ENCODE measurements at places on chromosomes 4 and X.

DNA sequence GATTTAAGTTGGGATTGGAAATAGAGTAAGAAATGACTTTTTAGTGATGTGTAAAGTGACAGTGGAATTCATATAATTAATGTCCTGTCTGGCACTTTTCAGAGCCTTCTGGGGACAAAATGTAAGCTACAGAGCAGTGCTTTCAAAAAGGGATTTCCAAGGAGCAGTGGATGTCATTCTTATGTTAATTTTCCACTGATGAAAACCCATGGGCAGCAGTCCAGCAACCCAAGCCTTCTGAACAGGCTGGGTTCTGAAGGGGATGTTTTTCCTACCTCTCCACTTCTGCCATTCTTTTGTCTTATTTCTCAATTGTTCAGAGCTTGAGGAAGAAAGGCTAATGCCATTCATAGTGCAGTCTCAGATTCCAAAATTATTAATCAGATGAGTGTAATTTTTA lies 717.6 kb upstream of the HS3ST1 start:
- DNase-seq, result no peak

GRCh38 chrX:41561045-41561444 lies 113.9 kb downstream of the NYX start:
- DNase-seq, result no peak

GRCh38 chrX:20499763-20500162 lies 233.1 kb upstream of the RPS6KA3 start:
- no peak for DNase-seq

GRCh38 chr4:113335746-113336145 lies 286.3 kb downstream of the ANK2 start:
- DNase-seq, result no peak

- no peak for DNase-seq
Observed at GRCh38 chr4:82090717-82091116, 283.1 kb downstream of the HNRNPD start.

DNA sequence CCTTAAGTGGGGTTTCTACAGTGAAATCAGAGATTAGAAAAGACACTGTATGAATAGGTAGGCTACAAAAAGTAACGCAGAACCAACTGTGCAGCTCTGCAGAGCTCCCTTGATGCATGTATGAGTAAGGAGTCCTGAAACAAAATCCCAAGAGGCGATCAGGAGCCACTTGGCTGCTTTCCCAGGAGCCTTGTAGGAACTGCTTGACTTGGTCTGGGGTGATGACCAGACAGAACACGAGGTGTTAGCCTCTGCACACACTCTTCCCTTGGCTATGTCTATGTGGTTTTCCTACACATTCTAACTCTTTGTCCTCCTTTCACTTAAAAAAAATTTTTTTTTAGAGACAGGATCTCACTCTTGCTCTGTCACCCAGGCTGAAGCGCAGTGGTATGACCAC lies 22.8 kb upstream of the AP1S2 start:
- no peak for DNase-seq

- DNase-seq, result no peak
Observed at GRCh38 chr4:95180531-95181242, 368.1 kb downstream of the UNC5C start.

DNA sequence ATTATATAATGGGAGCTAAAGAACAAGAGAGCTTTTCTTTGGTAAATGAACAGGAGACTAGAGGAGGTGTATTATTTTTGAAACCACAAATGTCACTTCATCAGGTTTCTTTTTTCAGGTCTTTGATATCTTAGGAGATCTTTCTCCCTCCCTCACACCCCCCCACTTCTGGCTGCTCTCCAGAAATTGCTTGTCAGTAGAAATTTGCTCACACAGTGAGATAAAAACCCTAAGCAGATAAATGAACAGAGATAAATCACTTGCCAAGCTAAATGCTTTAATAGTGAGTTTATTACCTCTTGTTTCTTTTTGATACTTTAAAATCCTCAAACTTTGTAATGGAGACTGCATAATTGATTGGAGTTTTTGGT lies 421.2 kb upstream of the TENM3 start:
- no peak for DNase-seq

- DNase-seq, result no peak
Observed at GRCh38 chr4:73902817-73903547, 33.8 kb downstream of the CXCL1 start.

DNA sequence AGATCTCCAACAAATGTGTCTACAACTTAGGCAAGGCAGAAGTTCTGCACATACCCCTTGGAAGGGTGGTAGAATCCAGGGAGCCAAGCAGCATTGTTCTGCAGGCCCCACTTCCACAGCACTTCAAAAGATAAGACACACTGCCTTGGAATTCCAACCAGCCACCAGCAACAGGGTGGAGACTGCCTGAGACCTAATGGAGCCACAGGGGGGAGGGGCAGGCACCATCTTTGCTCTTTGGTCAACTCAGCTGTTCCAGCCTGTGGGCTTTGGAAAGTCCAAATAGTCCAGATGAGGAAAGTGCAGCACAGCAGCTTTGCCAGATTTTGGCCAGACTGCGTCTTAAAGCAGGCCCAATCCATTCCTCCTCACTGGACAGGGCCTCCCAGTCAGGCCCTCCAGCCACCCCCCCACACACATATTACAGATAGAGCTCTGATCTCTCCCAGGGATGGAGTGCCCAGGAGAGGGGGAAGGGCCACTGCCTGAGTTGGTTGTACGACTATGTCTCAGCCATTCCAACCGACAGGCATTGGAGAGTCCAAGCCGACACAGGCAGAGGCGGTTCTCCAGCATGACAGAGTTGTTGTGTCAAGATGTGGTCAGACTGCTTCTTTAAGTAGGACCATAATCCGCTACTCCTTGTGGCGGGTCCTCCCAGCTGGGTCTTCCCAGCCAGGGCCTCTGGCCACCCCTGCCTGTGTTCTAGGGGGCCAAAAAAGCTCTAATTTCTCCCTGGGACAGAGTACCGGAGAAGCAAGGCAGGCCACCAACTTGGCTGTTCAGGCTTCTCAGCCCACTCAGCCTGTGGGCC lies 42.5 kb upstream of the ANTXR2 start:
- no peak for DNase-seq

DNA sequence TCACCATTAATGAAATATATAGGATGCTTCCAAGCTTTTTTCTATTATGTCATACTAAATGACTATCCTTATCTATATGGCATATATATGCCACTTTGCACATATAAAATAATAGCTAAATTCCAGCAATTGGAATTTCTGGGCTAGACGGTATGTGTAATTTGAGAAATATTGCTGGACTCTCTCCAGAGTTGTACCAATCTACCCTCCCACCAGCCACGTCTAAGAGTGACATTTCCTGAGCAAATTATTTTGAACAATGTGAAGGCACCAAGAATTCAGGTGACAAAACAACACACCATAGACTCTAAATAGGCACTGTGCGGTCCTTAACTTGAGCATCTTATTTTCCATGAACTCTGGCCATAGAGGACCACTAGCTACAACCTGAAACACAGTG lies 62.3 kb downstream of the RFC1 start:
- DNase-seq, result no peak

DNA sequence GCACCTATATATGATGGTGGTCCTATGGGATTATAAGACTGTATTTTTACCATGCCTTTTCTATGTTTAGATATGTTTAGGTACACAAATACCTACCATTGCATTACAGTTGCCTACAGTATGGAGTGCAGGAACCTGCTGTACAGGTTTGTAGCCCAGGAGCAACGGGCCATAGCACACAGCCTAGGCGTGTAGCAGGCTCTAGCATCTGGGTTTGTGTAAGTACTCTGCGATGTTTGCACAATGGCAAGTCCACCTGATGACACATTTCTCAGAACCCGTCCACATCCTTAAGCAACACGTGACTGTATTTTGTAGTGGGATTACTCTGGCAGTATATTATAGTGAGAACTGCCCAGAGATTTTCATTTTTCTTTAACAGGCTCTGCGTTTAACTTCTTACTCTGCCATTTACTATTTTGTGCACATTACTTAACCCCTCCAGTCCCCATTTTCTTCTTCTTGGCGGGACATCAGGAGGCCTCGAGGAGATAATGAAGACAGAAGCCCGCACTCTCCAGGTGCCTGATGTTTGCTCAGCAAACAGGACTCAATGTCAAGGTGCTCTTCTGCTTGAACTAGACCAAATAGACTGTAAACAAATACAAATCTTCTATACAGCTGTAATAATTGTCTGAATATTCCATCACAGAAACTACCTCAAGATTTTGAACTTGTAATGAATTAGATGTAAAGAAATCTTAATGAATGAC lies 102.0 kb upstream of the PDLIM3 start:
- no peak for DNase-seq

DNA sequence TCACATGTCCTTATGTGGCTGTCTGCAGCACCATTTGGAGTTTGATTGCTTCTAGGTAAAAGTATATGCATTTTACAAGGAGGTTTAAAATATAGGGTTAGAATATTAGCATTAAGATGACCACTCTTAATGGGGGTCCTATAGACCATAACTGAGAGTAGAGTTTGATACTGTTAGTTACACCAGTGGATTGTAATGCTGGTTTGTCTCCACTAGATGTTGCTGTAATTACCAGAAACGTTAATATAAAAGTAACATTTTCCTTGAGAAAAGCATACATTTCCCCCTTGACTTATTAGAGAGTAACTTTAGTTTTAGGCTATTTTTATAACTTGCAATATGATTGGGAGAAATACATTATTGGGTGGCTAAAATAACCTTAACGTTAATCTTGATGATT lies 93.0 kb downstream of the ZXDA start:
- DNase-seq, result peak; percentile 14

DNA sequence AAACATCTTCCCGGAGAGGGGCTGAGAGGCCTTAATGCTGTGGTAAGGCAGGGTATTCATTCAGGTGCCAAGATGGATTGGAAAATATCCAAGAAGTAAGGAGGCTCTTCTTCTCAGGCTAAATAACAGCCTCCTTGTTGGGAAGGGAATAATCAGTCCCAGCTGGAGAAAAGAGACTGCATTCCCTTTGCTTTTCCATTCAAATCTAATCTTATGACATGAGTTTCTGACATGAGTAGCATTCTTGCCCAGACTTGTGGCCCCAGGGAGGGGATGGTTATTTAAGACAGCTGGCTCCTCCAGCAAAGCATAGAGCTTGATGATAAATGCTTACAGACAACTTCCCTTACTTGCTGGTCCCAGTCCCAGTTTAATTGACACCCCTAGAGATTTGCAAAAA lies 98.3 kb downstream of the DCLK2 start:
- DNase-seq, result no peak

DNA sequence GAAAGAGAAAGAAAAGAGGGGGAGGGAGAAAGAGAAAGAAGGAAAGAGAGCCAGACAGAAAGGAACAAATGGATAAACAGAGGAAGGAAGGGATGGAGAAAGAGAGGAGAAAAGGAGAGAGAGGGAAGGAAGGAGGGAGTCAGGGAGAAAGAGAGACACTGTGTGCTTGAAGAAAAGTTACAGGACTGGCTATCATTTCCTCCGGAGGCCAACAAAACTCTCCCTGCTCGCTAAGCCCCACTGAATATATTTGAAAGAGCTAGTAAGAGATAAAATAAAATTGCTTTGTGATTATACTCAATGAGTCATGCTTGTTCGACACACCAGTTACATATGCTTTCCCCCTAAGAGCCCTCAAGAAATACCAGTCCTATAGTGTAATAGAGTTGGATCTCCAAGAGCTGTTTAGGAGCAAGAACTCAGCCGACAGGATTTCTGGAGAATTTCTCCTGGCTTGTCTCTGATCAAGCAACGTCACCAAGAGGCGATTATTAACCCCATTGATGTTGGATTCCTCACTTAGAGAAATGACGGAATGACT lies 102.2 kb downstream of the MXRA5 start:
- DNase-seq, result no peak

DNA sequence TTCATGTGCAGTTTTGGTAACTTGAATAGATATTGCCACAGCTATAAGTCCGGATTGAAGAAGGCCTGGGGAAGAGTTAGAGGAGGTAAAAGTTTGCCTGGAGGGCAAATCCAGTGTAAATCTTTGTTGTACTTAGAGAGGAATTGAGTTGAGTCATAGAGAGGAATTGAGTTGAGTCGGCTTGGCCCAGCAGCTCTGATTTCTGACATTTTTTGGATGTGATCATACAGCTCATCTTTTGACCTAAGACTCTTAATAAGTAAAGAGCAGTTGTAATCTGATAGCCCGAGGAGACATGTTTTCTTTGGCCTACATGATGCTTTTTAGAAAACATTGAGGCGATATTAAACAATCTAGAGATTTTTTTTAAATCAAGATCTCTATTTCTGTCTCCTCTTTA lies 3.9 kb downstream of the KIT start:
- no peak for DNase-seq

DNA sequence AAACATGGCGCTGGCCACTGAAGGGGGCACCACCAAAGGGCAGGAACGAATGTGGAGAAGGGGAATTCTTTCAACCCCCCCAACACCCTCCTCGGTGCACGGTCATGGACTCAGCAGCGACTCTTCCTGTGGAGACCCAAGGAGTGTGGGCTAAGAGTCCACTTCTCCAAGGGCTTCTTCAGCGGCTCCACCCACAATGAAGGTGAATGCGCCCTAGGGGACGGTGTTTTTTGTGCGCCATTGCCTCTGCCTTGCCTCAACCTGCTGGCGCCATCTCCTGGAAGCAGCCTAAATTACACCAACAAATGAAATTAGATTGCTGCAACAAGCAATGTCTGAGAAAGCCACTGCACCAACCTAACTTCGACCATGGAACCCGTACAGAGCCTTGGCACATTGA lies 169.2 kb upstream of the MAGEB18 start:
- DNase-seq, result no peak

- no peak for DNase-seq
Observed at GRCh38 chrX:13028871-13029636, 15.4 kb downstream of the FAM9C start.

- DNase-seq, result no peak
Observed at GRCh38 chr4:26589705-26590104, 5.8 kb downstream of the TBC1D19 start.
